Heart right ventricle (tissue), 16 donors: ENCODE measurements at places on chromosomes 7 and 10. TPM values are rescaled to one million over a fixed set of nuclear protein-coding genes. Genes with fewer than 3 reads are reported as not detected.
A peak's percentile ranks its signal among the peaks of the same experiment; 100 is the strongest.

Gene SSBP1
- 110 TPM for total RNA-seq

DNA sequence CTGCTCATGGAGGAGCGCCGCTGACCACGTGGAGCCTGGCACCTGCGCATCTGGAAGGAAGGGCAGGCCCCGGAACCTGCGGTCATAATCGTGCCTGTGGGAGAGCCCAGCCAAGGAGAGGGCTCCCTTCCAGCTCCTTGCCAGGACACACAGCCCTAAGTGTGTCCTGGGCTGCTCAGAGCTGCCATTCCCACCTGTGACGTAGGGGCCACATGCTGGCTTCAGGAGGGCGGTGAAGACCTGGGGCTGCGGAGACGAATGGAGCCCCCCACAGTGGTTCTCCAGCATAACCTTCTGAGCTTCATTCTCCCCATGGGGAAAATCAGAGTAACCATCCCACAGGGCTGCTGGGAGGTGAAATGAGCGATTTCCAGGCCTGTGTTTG, 127.6 kb upstream of the CHST15 start:
- H3K27me3 ChIP-seq: no peaks in the 10 kb centered on the region
- no peaks in the 10 kb centered on the region for H3K36me3 ChIP-seq
- no peak for DNase-seq
- peaks cover 25% of the 10 kb centered on the region for H3K4me1 ChIP-seq
- H3K27ac ChIP-seq: peak overlapping the region; percentile 54

DNA sequence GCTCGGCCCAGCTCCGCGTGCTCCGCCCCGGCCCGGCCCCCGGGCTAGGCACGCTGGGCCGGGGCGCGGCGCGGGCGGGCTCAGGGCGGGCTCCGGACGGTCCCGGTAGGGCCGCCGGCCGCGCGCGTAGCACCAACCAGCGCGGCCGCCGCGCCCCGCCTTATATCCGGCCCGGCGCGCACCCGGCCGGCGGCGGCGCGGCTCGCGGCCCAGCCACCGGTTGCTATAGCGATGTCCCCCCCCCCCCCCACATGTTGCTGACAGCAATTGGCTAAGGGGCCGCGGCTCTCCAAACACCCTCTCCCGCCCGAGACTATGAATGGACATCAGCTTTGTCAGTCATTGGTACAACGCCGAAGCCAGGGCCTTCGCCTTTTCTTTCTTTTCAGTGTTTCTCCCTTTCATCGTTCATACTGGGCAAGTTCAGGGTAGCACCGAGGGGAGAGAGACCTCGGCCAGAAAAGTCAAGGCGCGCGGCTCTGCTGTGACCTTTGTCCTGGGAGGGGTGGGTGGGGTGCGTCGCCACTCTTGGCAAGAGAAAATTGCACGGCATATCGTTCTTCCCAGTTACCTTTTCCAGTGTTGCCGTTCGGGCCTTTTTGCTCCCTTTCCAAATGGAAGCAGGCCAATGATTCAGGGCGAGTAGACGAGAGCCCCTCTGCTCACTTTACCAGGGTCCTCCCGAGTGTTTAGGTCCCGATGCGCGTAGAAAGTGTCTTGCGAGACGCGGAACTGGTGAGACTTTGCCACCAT, 354.2 kb downstream of the DNAJB6 start:
- H3K27me3 ChIP-seq: peaks cover 85% of the 10 kb centered on the region
- H3K36me3 ChIP-seq: no peaks in the 10 kb centered on the region
- peak overlapping the region; percentile 56 for H3K4me3 ChIP-seq
- DNase-seq: peak; percentile 75

Gene EVX1
- not detected for total RNA-seq

GRCh38 chr7:97005183-97006054, at the start of gene DLX6:
Gene DLX6, plus strand, starts transcription at chr7:97005553. Its CDS starts 425 bp downstream, at chr7:97005978.
- H3K27me3 ChIP-seq: peaks cover 100% of the 10 kb centered on the region
- H3K27ac ChIP-seq: no peak within 1 kb of the TSS
- H3K4me1 ChIP-seq: peaks cover 23% of the 10 kb centered on the region
- H3K36me3 ChIP-seq: no peaks in the 10 kb centered on the region
- no peak for DNase-seq

Gene ZNF467
- 4.7 TPM for total RNA-seq

GRCh38 chr10:11064832-11065231, 47.2 kb downstream of the CELF2 start:
- no peaks in the 10 kb centered on the region for H3K27me3 ChIP-seq
- peaks cover 18% of the 10 kb centered on the region for H3K4me1 ChIP-seq
- H3K27ac ChIP-seq: no peak overlapping the region

DNA sequence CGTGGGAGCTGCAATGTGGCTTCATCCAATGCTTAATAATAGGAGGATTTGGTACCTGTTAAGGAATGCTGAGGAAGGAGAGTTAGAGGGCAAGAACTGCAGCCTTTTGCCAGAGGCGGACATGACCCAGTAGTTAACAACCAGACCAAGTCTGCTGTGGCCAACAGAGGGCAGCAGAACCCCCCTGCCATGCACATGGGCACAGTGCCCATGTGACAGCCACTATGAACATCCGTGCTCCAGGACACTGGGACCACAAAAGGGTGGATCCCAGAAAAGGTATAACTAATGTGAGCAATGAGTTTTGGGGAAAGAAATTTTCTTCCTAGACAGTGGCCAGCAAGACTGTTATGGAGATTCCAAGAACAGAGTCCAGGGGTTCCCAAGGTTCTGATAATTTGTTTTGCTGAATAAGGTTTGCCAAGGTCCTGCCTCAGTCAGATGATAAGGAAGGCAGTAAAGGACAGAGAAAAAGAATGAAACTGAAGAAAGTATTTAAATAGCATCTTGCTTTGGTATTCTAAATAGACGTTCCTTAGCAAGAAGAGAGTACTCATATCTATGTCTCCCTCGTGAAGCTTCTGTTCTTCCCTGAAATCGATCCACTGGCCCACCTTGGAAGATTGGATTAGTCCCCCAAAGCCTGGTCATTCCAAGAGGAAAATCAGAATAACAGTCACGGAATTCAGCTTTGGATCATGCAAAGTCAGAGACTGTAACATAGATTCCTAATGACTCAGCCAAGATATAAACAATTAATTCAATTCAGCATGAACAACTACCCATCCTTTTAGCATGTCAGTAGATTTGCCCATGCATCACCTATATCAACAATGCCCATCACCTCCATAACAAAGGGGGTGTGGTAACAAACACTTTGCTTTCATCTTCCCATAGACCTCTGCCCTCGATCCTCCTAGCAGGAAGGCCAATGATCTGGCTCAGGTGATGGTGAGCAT, 56.0 kb downstream of the LGI1 start:
- peaks cover 19% of the 10 kb centered on the region for H3K27me3 ChIP-seq
- no peak overlapping the region for H3K4me3 ChIP-seq
- peaks cover 4% of the 10 kb centered on the region for H3K4me1 ChIP-seq
- no peak overlapping the region for H3K27ac ChIP-seq

DNA sequence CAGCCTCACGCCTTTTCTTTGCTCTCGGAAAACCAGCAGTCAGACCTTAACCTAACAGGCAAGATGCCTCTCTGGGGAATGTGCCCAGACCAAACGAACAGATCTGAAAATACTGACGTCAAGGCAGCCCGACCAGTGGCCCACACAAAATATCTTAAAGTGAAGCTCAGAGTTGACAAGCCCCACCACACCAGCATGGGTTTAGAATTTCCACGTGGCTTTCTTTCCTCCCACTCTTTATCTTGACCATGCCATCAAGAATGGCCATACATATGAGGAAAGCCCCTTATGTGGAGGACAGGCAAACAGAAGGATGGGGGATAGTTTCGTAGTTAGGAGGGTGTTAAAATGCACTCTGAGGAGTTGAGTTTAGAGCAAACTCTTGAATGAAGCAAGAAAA, 89.8 kb downstream of the MRPL32 start:
- DNase-seq: no peak
- no peak overlapping the region for H3K27ac ChIP-seq
- H3K27me3 ChIP-seq: no peaks in the 10 kb centered on the region
- no peaks in the 10 kb centered on the region for H3K4me1 ChIP-seq
- H3K4me3 ChIP-seq: no peak overlapping the region

GRCh38 chr10:4846775-4847174, 20.8 kb downstream of the AKR1E2 start:
- no peak for DNase-seq
- H3K36me3 ChIP-seq: no peaks in the 10 kb centered on the region
- no peak overlapping the region for H3K27ac ChIP-seq

GRCh38 chr7:113207441-113207840, 89.1 kb upstream of the SMIM30 start:
- no peak for DNase-seq
- H3K36me3 ChIP-seq: no peaks in the 10 kb centered on the region
- no peak overlapping the region for H3K4me3 ChIP-seq
- H3K27ac ChIP-seq: no peak overlapping the region
- H3K27me3 ChIP-seq: no peaks in the 10 kb centered on the region
- H3K4me1 ChIP-seq: no peaks in the 10 kb centered on the region

DNA sequence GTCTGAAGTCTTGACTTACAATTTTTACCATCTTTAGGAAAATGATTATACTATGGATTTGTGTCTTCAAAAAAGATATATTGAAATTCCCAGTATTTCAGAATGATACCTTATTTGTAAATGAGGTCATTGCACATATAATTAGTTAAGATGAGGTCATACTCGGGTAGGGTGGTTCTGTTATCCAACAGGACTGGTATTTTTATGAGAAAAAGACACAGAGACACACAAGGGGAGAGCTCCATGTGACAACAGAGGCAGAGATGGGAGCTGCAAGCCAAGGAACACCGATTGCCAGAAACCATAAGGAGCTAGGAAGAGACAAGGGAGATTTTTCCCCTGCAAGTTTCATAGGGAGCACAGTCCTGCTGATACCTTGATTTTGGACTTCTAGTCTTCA, 356.9 kb downstream of the ARL4A start:
- no peak for DNase-seq
- no peak overlapping the region for H3K27ac ChIP-seq
- H3K36me3 ChIP-seq: no peaks in the 10 kb centered on the region

Gene RASA4B
- 23.9 TPM for total RNA-seq

DNA sequence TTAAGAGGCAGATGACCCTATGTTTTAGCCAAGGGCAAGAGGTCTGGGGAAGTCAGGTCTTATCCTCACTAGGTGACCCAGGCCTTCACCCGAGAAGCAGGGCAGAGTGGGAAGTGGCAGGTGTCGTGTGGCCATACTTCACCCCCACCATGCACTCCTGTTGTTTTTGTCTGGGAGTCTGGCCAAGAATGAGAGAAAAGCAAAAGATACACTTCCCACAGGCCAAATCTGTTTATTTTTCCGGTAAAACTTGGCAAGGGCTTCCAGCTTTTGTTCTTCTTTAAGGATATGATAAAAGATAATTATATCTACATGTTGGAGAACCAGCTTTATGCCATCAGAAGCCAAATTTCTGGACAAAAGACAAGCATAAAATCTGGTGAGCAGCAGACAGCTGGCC, 137.4 kb upstream of the CDC14C start:
- no peaks in the 10 kb centered on the region for H3K36me3 ChIP-seq
- H3K27ac ChIP-seq: no peak overlapping the region
- no peaks in the 10 kb centered on the region for H3K4me1 ChIP-seq
- DNase-seq: no peak
- no peak overlapping the region for H3K4me3 ChIP-seq

DNA sequence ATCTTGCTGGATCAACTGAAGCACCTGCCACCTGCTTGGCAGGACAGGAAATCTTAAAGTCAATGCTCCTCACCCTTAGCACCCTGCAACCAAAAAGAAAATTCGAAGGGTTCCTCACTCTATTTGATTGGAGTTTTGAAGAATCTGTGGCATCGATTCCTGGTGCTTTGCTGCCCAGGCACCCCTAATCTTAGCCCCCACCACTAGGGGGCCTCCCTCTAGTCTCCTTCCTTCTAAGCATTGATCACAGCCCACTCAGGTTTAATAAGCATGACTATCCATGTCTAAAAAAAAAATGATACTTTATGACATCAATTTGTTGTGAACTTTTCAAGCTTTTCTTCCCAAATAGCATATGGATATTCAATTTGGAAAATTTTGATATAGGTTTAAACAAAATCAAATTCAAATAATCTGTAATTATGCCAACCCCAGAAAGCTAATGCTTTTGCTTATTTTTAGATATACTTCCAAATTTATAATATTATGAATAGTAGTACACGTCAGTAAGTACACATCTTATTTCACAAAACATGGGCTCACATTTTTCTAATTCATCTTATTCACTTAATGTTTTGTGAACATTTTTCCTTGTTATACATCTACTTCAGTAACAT, 45.3 kb downstream of the NRG3 start:
- no peak overlapping the region for H3K4me3 ChIP-seq
- H3K27ac ChIP-seq: no peak overlapping the region
- no peak for DNase-seq
- H3K36me3 ChIP-seq: no peaks in the 10 kb centered on the region
- no peaks in the 10 kb centered on the region for H3K4me1 ChIP-seq

Gene NPFFR1
- not detected for total RNA-seq

DNA sequence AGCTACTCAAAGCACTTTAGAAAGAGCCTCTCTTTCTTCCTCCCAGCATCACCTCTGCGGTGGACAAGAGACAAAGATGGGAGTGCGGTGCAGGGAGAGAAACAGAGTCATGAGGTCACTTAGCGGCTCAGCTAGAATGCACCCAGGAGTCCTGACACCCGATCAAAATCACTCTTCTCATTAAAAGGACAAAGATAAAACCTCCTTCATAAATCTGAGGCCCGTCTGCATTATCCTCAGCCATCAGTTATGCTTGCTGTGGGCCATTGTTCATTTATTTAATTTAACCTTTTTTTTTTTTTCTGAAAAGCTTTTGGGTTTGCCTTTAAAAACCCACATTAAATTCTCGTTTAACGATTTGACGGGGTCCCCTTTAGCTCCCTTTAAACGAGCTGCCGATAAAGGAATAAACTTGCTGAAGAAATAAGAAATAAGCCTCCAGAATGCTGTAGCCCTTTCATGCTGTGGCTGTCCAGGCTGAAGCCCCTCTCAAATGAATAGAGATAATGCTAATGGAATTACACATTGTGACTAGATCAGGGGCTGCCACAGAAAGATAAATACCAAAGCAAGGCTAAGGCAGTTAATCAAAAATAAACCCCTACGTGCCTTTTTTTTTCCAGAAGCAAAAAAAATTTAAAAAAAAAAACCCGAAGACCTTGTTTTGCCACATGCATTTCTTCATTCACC, 16.1 kb upstream of the PLXNA4 start:
- no peak overlapping the region for H3K27ac ChIP-seq
- H3K4me3 ChIP-seq: no peak overlapping the region
- H3K36me3 ChIP-seq: no peaks in the 10 kb centered on the region
- no peak for DNase-seq

- no peaks in the 10 kb centered on the region for H3K36me3 ChIP-seq
- no peak overlapping the region for H3K27ac ChIP-seq
- no peaks in the 10 kb centered on the region for H3K27me3 ChIP-seq
- no peaks in the 10 kb centered on the region for H3K4me1 ChIP-seq
- no peak overlapping the region for H3K4me3 ChIP-seq
Measured at GRCh38 chr7:20696002-20696605, 80.6 kb downstream of the ABCB5 start.

Gene H2BK1
- not detected for total RNA-seq
